ENCODE measurements at places on chromosomes 11 and 22.

- no peak for DNase-seq
These were observed 9.5 kb upstream of the GNAZ start for GRCh38 chr22:23060612-23061400.

- no peak for DNase-seq
These were observed 25.5 kb downstream of the CHORDC1 start for GRCh38 chr11:90197377-90197776.

DNA sequence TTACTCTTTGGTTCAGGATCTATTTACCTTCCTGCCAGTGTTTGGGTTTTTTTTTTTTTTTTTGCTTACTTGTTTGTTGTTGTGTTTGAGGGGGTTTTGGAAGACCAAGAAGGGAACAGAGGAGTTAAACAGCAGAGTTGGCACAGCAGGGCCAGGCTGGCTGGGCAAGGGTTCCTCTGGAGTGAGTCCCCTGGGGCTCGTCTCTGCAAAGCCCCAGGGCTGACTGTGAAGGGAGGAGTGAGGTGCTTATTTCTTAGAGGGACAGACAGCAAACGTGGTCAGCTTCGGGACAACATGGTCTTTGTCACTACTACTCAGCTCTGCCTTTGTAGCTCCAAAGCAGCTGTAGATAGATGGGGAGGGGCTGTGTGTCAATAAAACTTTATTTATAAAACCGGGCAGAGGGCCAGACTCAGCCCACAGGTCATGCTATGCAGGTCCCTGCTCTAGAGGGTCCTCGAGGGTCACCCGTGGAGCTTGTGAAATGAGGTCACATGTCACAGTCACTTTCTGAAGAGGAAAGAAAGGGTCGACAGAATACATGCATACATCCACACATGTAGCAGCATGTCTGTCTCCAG lies 1404.7 kb downstream of the BRD1 start:
- no peak for DNase-seq

GRCh38 chr11:34324466-34324865 lies 33.3 kb downstream of the ABTB2 start:
- no peak for DNase-seq

DNA sequence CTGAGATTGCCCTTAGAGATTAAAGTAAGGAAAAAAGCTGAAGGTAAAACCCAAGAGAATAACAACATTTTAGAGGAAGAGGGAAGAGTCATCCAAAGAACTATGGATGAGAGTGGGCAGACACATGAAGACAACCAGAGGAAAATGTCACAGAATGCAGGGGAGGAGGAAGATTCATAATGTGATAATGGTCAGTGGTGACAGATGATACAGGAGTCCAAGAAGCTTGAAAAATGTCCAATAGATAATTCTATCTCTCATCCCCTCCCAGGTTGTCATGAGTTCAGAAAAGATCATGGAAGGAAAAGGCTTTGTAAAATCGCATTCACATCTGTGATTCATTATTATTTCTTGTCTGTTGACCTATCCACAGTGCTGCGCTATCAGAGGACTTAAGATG lies 282.3 kb upstream of the CCDC90B start:
- DNase-seq, result no peak

DNA sequence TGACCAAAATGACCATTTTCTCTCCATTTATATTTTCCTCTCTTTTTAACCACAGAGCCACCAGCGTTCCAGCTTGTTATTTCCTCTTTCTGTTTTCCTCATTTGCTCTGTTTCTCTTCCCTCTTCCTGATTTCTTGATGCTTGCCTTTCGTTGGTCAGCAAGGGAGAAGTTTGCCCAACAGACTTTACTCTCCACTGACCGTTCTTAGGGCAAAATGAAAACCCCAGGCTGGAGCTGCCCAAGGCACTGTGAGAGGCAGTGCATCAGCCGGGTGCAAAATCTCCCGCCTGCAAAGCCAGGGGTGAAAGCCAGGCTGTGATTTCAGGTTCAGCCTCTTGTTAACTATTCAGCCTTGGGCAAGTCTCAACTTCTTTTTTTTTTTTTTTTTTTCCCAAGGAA lies 26.1 kb upstream of the APLP2 start:
- no peak for DNase-seq

DNA sequence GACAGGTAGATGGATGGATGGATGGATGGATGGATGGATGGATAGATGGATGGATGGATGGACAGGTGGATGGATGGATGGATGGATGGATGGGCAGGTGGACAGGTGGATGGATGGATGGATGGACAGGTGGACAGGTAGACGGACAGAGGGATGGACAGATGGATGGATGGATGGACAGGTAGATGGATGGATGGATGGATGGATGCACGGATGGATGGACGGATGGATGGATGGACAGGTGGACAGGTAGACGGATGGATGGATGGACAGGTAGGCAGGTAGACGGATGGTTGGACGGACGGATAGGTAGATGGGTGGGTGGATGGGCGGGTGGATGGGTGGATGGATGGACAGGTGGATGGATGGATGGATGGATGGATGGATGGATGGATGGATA lies 24.3 kb downstream of the PDGFB start:
- no peak for DNase-seq

- DNase-seq, result no peak
These were observed 60.8 kb upstream of the ZBED5 start for GRCh38 chr11:10918698-10919097.

DNA sequence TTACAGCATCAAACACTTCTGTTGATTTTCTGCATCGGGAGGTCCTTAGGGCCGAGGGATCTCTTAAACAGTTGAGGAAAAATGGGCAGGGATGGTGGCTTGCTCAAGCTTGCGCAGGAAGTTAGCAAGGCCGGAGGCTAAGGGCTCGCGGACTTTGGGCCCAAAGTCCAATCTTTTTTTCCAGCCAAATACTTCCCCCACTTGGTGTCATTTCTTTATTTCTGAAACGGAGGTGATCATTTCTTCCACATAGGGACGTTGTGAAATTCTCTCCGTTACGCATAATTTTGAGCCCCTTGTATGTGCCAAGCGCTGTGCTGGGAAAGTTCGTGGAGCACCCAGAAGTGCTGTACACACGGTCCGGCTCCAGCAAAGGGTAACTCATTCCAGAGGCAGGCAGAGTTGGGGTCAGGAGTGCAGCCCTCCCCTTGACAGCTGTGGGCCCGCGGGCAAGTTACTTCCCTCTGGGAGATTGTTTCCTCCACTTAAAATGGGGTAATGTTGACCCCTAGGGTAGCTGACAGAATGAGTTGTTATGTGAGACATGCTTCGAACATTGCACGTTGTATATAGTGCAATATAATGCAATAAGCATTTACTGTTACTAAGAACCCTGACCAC lies 809 bp downstream of the MIEF1 start:
- no peak for DNase-seq

GRCh38 chr11:78228467-78228866 lies 39.7 kb downstream of the USP35 start:
- no peak for DNase-seq

DNA sequence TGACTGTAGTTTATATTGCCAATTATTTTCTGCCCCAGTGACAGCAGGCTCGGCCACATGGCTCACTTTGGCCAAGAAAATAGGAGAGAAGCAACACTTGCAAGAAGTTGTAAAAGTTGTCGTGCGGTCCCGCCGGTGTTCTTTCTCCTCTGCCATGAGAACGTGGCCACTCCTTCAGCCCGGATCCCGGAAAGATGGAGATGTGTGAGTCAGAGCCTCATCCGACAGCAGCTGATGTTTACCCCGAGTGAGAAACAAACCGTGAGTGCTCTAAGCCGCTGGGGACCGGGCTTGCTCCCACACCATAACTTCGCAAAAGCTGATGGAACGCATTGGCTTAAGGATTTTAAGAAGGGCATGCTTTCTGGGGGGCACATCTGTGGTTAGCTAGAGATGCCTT lies 157.0 kb downstream of the CACNA1I start:
- DNase-seq, result no peak

DNA sequence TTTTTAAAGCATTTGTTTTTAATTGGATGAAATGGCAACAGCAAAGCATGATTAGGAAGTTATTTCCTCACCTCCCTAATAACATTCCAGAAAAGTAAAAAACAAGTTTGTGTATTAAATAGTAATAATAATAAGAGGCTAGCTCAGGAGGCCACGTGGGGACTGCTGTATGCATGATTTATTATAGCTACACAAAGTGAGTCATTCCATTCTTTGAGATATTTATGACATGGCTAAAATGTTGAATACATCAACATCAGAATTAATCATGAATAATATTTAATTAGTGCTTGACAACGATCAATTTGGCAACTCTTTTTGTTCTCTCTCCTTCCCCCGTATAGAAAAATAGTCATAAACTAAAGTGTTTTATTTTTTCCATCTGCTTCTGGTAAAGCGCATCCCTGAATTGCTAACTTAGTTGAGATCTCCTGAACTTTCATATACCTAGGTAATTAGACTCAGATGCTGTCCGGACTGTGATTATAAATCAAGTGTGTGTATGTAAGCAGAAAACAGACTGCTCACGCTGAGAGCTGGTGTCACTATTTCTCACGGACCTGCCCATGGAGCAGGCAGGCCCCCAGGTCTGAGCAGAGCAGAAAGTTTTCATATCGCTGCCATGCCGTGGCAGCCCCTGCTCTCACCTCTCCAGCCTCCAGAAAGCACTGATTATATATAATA lies 125.7 kb downstream of the WT1 start:
- DNase-seq, result no peak

GRCh38 chr11:61516675-61517572 lies 8.4 kb downstream of the LRRC10B start:
- peak; percentile 53 for DNase-seq

GRCh38 chr11:86795949-86796348 lies 4.4 kb upstream of the PRSS23 start:
- no peak for DNase-seq

- DNase-seq, result no peak
These were observed 72.6 kb downstream of the NAV2 start for GRCh38 chr11:19785265-19785664.

GRCh38 chr11:78112582-78113275 lies 26.7 kb downstream of the ALG8 start:
- DNase-seq, result no peak

GRCh38 chr11:72078477-72078876 lies 1.9 kb downstream of the NUMA1 start:
- DNase-seq, result no peak

DNA sequence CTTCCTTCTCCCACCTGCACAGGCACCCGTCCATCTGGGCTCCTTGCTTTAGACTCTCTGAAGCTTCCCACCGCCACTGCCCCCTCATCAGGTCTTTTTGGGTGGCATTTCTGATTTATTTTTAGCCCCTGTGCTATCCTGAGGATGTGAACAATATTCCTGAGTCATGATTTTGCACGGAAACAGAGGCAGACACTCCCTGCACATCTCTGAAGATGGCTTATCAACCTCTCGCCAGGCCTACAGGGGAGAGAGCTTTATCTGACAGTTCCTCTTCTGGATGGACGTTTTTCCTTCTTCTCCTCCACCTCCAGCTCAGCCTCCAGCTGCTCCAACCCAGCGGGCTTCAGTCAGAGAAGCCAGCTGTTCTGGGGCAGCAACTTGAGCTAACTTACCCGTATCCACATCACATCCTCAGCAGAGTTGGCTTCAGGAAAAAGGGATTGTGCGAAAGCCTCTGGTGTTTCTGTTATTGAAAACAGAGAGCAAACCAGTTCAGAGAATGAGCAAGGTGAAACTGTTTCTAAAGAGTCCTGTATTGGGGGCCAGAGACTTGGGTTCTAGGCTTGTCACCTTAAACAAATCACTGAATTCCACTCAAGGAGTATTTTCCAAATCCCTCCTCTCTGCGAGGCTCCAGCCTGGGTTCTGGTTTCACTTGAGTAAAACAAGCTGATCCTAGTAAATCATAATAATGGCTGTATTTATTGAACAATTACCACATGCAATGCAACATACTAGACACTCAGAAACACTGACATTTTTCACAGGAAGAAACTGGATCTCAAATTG lies 33.1 kb upstream of the ETS1 start:
- DNase-seq, result no peak

- DNase-seq, result no peak
These were observed 14.8 kb upstream of the MUC5B start for GRCh38 chr11:1208144-1208393.

DNA sequence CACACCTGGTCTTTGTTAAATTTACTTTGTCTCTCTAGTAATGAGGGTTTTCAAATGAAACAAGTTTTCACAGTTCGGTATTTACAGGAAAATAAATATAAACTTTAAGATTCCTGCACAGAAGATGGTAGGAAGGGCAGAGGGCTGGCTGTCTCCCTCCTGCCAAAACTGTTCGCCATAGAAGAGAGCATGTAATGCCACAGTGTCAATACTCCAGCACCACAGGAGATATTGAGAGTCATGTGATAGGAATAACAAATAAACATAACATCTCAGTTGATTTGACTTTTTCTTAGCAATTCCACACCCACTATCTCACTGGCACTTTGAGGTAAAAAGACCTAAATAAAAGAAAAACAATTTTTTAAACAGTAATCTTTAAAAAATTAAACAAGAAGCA lies 100.9 kb downstream of the MRTFA start:
- DNase-seq, result no peak

GRCh38 chr11:69694781-69695180 lies 9.0 kb downstream of the FGF19 start:
- DNase-seq, result no peak

DNA sequence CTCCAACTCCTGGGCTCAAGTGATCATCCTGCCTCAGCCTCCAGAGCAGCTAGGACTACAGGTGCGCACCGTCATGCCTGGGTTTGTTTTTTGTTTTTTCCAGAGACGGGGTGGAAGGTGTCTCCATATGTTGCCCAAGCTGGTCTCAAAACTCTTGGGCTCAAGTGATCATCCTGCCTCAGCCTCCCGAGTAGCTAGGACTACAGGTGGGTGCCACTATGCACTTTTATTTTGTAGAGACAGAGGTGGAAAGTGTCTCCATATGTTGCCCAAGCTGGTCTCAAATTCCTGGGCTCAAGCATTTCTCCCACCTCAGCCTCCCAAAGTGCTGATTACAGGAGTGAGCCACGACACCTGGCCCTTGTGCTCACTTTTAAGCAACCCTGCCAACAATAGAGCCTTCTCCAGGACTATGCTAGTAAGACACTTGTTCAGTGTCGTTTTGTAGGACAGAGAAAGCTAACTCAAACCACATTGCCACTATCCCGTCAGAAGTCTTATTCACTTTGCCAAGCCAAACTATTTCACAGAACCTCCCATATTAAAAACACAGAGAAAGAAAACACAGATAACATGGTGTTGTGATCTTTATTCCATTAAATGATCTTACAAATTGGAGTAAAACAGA lies 9.4 kb upstream of the PLAAT3 start:
- no peak for DNase-seq

DNA sequence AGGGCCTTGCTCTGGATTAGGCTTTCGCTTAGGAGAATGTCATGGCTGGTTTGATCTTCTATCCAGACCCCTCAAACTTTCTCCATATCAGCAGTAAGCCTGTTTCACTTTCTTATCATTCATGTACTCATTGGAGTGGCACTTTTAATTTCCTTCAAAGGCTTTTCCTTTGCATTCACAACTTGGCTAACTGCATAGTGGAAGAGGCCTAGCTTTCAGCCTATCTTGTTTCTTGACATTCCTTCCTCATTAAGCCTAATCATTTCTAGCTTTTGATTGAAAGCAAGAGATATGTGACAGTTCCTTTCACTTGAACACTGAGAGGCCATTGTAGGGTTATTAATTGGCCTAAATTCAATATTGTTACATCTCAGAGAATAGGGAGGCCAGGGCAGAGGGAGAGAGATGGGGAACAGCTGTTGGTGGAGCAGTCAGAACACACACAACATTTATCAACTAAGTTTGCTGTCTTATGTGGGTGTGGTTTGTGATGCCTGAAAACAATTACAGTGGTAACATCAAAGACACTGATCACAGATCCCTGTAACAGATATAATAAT lies 37.7 kb upstream of the APOBEC3A start:
- DNase-seq, result no peak
